ENCODE measurements at places on chromosomes 3 and 15.

- H3K36me3 ChIP-seq, result no peaks in the 10 kb centered on the region
- H3K4me3 ChIP-seq, result no peak overlapping the region
- no peak for DNase-seq
- no peaks in the 10 kb centered on the region for H3K4me1 ChIP-seq
- H3K27me3 ChIP-seq, result peaks cover 17% of the 10 kb centered on the region
These were observed 8.4 kb downstream of the TMEM40 start for GRCh38 chr3:12750658-12751071.

DNA sequence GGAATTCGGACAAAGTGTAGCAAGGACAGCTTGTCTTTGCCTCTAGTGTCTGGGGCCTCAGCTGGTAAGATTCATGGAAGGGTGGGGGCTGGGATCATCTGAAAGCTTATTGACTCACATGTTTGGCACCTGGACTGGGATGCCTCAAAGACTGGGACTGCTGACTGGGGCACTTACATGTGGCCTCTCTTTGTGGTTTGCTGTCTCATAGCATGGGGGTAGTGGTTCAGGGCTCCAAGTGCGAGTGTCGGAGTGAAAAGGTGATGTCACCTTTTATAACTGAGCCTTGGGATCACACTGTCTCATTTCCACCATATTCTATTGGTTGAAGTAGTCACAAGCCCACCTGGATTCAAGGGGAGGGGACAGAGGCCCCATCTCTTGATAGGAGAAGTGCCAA lies 6.8 kb downstream of the MFSD1 start:
- DNase-seq, result no peak
- no peaks in the 10 kb centered on the region for H3K27me3 ChIP-seq

- no peaks in the 10 kb centered on the region for H3K27me3 ChIP-seq
- no peaks in the 10 kb centered on the region for H3K4me1 ChIP-seq
- no peak overlapping the region for H3K27ac ChIP-seq
- DNase-seq, result no peak
These were observed 36.7 kb upstream of the BLM start for GRCh38 chr15:90680371-90680935.

DNA sequence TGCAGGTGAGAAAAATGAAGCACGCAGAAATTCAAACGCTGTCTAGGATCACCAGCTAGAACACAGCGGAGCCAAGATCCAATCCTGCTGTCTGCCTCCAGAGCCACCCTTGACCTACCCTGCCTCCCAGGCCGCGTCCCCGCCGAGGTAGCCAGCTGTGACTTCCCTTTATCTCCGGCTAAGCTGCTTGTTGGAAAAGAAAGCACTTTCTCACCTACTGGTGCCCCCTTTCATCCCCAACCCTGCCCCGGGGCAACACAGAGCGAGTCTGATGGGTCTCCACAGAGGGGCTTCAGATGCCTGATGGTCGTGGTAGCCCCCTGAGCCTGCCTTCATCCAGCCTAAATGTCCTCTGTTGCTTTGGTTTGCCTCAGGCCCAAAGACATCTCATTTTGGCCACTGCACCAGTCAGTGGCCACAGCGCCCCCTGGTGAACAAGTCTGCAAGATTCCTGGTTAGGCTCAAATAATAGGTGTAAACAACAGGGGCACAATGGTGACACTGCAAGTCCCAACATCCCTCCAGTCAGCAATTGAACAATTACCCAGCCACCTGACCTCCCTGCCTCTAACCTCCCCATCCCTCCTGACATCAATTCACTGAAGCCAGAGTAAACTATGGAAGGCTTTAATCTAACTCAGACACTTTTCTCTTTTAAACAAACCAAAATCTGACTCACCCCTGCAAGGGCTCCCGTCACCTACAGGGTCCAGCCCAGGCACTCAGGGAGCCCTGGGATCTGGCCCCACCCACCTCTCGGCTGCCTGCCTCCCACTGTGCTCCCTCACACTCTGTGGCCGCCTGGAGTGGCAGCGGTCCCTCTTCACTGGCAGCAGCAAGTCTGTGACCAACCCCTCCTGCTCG lies 27.3 kb upstream of the BCL2L10 start:
- no peak overlapping the region for H3K4me3 ChIP-seq
- DNase-seq, result peak; percentile 95
- H3K27ac ChIP-seq, result no peak overlapping the region

- no peak overlapping the region for H3K4me3 ChIP-seq
- H3K27me3 ChIP-seq, result no peaks in the 10 kb centered on the region
- no peak overlapping the region for H3K27ac ChIP-seq
- peaks cover 11% of the 10 kb centered on the region for H3K4me1 ChIP-seq
- H3K36me3 ChIP-seq, result no peaks in the 10 kb centered on the region
These were observed 502.2 kb downstream of the PYDC2 start for GRCh38 chr3:191963182-191963581.

DNA sequence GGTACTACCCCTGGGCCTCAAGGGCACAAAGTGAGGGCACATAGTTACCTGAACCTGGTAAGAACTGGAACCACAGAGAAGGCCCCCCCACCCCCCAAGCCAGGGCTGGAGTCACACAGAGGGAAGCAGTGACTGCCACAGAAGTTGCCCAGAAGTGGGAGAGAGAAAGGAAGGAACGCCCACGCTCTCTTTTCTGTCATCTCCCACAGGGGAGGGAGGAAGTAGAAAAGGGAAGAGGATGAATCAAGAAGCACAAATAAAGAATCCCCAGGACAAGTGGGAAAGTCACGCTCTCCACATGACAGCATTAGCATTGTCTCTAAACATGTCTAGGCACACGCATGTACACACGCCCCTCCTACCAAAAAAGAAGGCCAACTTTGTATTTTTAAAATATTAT lies 114.7 kb upstream of the FRMD4B start:
- DNase-seq, result no peak
- peaks cover 86% of the 10 kb centered on the region for H3K27me3 ChIP-seq
- H3K27ac ChIP-seq, result no peak overlapping the region
- no peaks in the 10 kb centered on the region for H3K36me3 ChIP-seq
- H3K4me3 ChIP-seq, result no peak overlapping the region

- H3K4me1 ChIP-seq, result no peaks in the 10 kb centered on the region
- no peak for DNase-seq
- no peaks in the 10 kb centered on the region for H3K27me3 ChIP-seq
- peaks cover 31% of the 10 kb centered on the region for H3K36me3 ChIP-seq
These were observed 26.7 kb downstream of the LRRFIP2 start for GRCh38 chr3:37147666-37148065.

- no peaks in the 10 kb centered on the region for H3K27me3 ChIP-seq
- no peaks in the 10 kb centered on the region for H3K4me1 ChIP-seq
- H3K36me3 ChIP-seq, result no peaks in the 10 kb centered on the region
- H3K27ac ChIP-seq, result no peak overlapping the region
- no peak overlapping the region for H3K4me3 ChIP-seq
- no peak for DNase-seq
These were observed 191.5 kb upstream of the DPH6 start for GRCh38 chr15:35737441-35737840.

GRCh38 chr3:150727653-150728502 lies 24.2 kb upstream of the ERICH6 start:
- no peak overlapping the region for H3K4me3 ChIP-seq
- no peak overlapping the region for H3K27ac ChIP-seq
- DNase-seq, result no peak
- no peaks in the 10 kb centered on the region for H3K4me1 ChIP-seq
- no peaks in the 10 kb centered on the region for H3K36me3 ChIP-seq
- no peaks in the 10 kb centered on the region for H3K27me3 ChIP-seq

DNA sequence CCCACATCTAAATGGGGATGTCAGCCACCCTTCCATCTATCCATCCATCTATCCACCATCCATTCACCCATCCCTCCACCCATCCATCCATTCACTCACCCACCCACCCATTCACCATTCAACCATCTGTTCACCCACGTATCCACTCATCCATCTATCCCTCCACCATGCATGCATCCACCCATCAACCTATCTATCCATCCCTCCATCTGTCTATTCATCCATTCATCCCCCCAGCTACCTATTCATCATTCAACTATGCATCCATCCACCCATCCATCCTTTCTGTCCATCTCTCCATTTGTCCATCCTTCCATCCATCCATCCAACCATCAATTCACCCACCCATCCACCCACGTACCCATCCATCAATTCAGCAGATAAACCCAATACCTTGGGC lies 14.6 kb downstream of the ITIH3 start:
- no peaks in the 10 kb centered on the region for H3K36me3 ChIP-seq
- no peak overlapping the region for H3K27ac ChIP-seq
- no peak for DNase-seq
- H3K4me3 ChIP-seq, result no peak overlapping the region
- H3K27me3 ChIP-seq, result no peaks in the 10 kb centered on the region
- H3K4me1 ChIP-seq, result no peaks in the 10 kb centered on the region

GRCh38 chr3:184716622-184717398 lies 4.9 kb upstream of the MAGEF1 start:
- peak overlapping the region; percentile 86 for H3K27ac ChIP-seq
- no peaks in the 10 kb centered on the region for H3K27me3 ChIP-seq
- H3K4me1 ChIP-seq, result peaks cover 19% of the 10 kb centered on the region
- H3K36me3 ChIP-seq, result no peaks in the 10 kb centered on the region
- DNase-seq, result peak; percentile 80

GRCh38 chr15:28123408-28124023 lies 24.4 kb upstream of the OCA2 start:
- H3K4me1 ChIP-seq, result no peaks in the 10 kb centered on the region
- DNase-seq, result peak; percentile 95
- no peak overlapping the region for H3K4me3 ChIP-seq
- no peak overlapping the region for H3K27ac ChIP-seq
- H3K36me3 ChIP-seq, result peaks cover 71% of the 10 kb centered on the region

DNA sequence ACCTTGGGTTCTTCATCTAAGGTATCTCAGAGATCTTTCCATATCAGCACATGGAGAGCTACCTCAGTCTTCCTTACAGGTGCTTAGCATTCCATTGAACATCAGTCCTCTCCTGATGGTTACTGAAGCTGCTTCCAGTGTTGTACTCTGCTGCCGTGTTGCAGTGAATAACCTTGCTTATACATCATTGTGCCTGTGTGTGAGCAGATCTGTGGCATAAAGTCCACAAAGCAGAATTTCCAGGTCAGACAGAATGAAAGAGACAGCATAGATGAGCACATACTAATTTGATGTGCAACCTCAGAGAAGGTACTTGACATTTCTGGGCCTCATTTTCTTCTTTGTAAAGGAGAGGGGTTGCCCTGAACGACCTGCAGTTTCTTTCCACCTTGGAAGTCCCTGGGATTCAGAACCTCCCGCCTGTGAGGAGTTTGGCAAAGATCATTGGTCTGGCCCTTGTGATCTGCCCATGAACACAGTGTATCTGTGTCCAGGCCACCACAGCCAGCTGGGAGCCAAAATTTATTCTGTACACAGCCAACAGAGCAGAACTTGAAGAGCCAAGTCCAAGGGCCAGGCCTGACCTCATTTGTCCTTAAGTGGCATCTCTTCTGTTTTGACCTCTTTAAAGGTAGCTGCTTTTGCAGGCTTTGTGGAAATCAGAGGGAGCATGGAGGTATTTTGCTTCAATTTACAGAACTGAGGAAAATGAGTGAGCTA lies 57.2 kb upstream of the SLC7A14 start:
- H3K27me3 ChIP-seq, result no peaks in the 10 kb centered on the region
- H3K36me3 ChIP-seq, result no peaks in the 10 kb centered on the region
- DNase-seq, result no peak
- H3K4me3 ChIP-seq, result no peak overlapping the region
- peaks cover 4% of the 10 kb centered on the region for H3K4me1 ChIP-seq

- no peaks in the 10 kb centered on the region for H3K27me3 ChIP-seq
- DNase-seq, result peak; percentile 90
- H3K27ac ChIP-seq, result no peak within 1 kb of the TSS
- H3K36me3 ChIP-seq, result peaks cover 24% of the 10 kb centered on the region
- H3K4me1 ChIP-seq, result peaks cover 9% of the 10 kb centered on the region
These were observed at the start of gene SH3BP5 for GRCh38 chr3:15332405-15333098. Gene SH3BP5, minus strand, starts transcription at chr3:15332586. Its CDS starts 178 bp downstream, at chr3:15332408.

GRCh38 chr3:147312786-147313280 lies 93.5 kb downstream of the ZIC4 start:
- H3K4me3 ChIP-seq, result no peak overlapping the region
- H3K27ac ChIP-seq, result no peak overlapping the region
- H3K36me3 ChIP-seq, result no peaks in the 10 kb centered on the region
- no peaks in the 10 kb centered on the region for H3K27me3 ChIP-seq
- H3K4me1 ChIP-seq, result no peaks in the 10 kb centered on the region

- no peaks in the 10 kb centered on the region for H3K36me3 ChIP-seq
- DNase-seq, result no peak
- H3K27me3 ChIP-seq, result no peaks in the 10 kb centered on the region
- no peaks in the 10 kb centered on the region for H3K4me1 ChIP-seq
- peak overlapping the region; percentile 58 for H3K27ac ChIP-seq
These were observed 102.5 kb upstream of the SOX2 start for GRCh38 chr3:181609030-181609767.

- H3K27ac ChIP-seq, result no peak overlapping the region
- no peaks in the 10 kb centered on the region for H3K27me3 ChIP-seq
- peak; percentile 90 for DNase-seq
These were observed 189.3 kb downstream of the OPA1 start for GRCh38 chr3:193782276-193782647.

DNA sequence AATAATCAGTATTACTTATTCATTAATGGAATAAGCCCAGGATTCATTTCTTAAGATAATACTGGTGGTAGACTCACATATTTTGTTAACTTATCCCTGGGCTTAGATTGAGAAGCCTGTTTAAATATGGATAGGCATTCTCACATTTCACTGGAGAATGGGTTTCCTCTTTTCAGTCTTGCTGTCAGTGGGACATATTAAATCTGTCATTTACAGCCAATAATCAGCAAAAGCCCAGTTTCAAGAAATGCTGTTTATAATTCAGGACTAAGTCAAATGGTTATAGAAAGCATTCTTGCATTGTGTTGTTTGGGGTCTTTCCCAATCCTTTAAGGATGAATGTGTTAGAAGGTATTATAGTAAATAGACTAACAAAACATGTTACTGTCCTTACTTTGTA lies 143.7 kb upstream of the NAALADL2 start:
- no peak overlapping the region for H3K4me3 ChIP-seq
- no peaks in the 10 kb centered on the region for H3K36me3 ChIP-seq
- H3K27ac ChIP-seq, result no peak overlapping the region

GRCh38 chr15:96181873-96182301 lies 148.6 kb upstream of the NR2F2 start:
- no peak for DNase-seq
- no peak overlapping the region for H3K4me3 ChIP-seq
- no peaks in the 10 kb centered on the region for H3K27me3 ChIP-seq
- H3K4me1 ChIP-seq, result peaks cover 3% of the 10 kb centered on the region
- no peaks in the 10 kb centered on the region for H3K36me3 ChIP-seq

- no peaks in the 10 kb centered on the region for H3K4me1 ChIP-seq
- no peaks in the 10 kb centered on the region for H3K27me3 ChIP-seq
- H3K27ac ChIP-seq, result no peak overlapping the region
These were observed 176.1 kb downstream of the TBC1D2B start for GRCh38 chr15:77901251-77901881.

DNA sequence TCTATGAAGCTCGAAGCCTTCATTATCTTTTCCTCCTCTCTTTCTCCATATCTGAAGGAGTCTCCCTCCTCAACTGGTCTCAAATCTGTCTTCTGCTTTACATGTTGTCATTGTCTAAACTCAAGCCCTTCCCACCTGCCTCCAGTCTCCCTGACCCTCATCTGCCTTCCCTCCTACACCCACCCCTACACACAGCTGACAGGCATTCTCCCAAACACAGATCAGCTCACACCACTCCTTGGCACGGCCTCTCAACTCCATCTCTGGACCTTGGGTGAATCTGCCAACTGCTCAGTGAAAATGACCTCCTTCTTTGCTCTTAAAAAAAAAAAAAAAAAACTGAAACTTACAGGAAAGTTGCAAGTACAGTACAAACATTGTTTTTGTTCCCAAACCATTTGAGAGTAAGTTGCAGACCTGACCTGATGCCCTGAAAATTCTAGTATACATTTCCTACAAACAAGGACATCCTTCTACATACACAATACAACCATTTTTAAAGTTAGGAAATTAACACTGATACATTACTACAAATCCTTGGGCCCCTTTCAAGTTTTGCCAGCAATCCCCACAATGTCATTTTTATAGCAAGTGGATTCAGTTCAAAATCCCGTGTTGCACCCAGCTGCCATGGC lies 49.4 kb upstream of the UBE2E1 start:
- no peak overlapping the region for H3K4me3 ChIP-seq
- H3K27ac ChIP-seq, result no peak overlapping the region
- H3K27me3 ChIP-seq, result no peaks in the 10 kb centered on the region
- no peaks in the 10 kb centered on the region for H3K36me3 ChIP-seq
